ENCODE measurements at places on chromosomes 13 and 19.

- DNase-seq: peak; percentile 5
These were observed 3.9 kb downstream of the TMEM147 start for GRCh38 chr19:35549174-35549788.

GRCh38 chr19:49879243-49879963 lies 1.9 kb downstream of the TBC1D17 start:
- no peak for DNase-seq

- no peak for DNase-seq
These were observed 157.8 kb downstream of the NALCN start for GRCh38 chr13:101258509-101258908.

GRCh38 chr13:94188201-94188854 lies 291.2 kb downstream of the DCT start:
- no peak for DNase-seq

GRCh38 chr19:34316741-34317301 lies 48.2 kb upstream of the GPI start:
- DNase-seq: no peak

DNA sequence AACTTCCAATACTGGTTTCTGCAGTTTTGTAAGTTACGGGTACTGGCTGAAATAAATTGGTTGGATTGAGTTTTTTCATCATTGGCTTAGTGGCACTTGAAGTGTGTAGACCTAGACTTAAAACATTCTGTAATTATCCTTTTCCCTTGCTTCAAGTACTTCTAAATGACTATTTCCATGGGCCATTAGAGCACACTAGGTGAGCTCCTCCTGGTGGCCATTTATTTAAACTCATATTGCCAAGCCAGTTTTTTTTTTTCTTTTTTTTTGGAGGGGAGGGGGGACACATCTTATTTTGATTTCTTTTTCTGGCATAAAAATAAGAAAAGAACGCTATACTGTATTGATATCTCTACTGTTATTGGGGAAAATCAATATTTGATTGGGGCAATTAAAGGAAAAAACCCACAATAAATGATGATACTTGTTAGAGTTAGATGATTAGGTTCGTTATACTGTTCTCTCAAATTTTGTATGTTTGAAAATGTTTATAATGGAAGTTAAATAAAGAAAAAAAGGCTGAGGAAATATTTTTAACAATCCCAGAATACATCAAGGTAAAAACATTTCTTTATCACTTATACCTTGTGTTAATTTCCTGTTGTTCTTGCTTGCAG lies 82.9 kb downstream of the PDS5B start:
- peak; percentile 37 for DNase-seq

GRCh38 chr13:52344108-52344507 lies 61.9 kb downstream of the THSD1 start:
- no peak for DNase-seq

DNA sequence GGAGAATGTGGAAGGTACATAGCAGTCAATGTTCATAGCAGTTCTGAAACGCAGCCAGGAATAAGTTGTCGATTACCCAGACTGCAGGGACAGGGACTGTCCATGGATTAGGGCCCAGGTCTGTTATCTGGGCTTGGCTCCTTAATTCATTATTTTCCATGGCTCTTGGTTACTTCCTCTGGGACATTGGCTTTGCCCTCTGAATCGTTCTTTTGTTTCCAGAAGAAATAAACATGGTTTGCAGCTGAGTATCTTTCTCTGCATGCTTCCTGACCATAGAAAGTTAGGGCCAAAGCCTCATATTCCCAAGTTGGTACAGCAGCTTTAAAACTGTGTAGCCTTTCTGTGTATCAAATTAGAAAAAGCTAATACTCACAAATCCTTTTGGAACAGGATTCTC lies 121.7 kb upstream of the MAB21L1 start:
- no peak for DNase-seq

- no peak for DNase-seq
These were observed 4.2 kb downstream of the DHX34 start for GRCh38 chr19:47353307-47353712.

- no peak for DNase-seq
These were observed 19.1 kb downstream of the KLF12 start for GRCh38 chr13:74115133-74115532.

- DNase-seq: no peak
These were observed 131.2 kb downstream of the CRYL1 start for GRCh38 chr13:20394506-20394905.

GRCh38 chr13:78409172-78409571 lies 194.2 kb downstream of the POU4F1 start:
- DNase-seq: no peak

DNA sequence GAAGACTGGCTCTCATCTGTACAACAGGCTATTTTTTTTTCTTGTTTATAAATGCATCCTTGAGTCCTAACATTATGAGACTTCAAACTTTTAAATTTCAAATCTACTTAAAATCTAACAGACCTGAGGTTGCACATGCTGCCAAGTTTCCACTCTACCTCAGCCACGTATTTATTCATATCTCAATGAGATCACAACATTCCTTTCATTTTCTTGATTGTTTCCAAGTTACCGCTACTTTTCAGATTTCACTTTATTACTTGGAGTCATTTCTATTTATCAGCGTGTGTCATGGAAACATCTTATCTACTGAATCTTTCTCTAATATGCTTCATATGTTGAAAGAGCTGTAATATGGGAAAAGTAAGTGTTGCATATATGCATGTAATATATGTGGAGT lies 1257.5 kb upstream of the ATXN8OS start:
- DNase-seq: no peak

DNA sequence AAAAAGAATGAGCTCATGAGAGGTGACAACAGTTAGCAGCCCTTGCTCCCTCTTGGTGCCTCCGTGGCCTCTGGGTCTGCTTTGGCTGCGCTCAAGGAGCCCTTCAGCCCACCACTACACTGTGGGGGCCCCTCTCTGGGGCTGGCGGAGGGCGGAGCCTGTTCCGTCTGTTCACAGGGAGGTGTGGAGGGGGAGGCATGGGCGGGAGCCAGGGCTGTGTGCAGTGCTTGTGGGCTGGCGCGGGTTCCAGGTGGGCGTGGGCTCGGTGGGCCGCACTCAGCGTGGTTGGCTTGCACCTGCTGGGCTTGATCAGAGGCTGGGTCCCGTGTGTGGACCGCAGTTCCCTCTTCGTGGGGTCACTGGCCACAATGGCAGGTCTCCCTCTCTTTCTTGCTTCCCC lies 953.4 kb upstream of the PRR20A start:
- DNase-seq: no peak

DNA sequence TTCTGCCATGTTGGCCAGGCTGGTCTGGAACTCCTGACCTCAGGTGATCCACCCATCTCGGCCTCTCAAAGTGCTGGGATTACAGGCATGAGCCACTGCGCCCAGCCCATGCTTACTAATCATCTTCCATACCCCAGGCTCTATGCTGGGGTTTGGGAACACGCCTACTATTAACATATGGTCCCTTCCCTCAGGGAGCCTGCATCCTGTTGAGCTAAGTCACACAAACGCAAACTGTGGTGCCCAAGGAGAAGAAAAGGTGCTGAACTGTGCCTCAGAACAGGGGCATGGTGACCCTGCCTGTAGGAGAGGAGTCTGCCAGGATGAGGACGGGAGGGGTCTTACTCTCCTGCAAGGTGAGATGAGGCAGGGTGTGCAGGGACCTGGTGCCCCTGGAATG lies 5.6 kb downstream of the MICOS13 start:
- no peak for DNase-seq

DNA sequence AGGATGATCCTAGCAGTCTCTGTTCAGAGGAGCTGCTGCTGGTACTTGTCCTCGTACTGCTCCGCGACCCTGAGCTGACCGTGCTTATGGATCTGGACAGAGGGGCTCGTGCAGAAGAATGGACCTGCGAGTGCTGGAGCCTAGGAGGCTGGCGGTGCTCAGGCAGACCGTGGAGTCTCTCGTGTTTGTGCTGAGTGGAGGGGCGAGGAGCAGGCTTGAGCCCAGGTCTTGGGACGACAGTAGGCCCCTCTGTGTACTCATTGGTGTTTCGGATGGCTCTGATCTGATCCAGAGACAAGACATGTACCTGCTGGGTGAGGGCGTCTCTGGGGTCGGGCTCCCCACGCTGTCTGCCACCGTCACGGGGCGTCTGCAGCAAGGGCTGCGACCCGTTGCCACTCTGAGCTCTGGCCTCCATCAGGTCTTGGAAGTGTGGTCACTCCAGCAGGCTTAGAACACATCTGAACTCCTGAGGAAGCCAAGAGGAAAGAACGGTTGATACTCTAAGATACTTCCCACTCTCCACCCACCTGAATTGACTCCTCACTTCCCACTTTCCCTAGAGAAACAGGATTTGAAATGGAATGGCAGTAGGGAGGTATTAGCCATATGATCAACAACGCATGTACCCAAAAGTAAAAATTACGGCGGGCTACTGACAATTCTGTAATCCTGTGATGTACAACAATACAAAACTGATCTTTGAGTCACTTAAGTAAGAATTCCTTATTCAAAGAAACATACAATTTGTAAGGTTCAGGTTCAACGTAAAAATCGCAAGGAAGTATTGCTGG lies 3.4 kb downstream of the SPRY2 start:
- no peak for DNase-seq

DNA sequence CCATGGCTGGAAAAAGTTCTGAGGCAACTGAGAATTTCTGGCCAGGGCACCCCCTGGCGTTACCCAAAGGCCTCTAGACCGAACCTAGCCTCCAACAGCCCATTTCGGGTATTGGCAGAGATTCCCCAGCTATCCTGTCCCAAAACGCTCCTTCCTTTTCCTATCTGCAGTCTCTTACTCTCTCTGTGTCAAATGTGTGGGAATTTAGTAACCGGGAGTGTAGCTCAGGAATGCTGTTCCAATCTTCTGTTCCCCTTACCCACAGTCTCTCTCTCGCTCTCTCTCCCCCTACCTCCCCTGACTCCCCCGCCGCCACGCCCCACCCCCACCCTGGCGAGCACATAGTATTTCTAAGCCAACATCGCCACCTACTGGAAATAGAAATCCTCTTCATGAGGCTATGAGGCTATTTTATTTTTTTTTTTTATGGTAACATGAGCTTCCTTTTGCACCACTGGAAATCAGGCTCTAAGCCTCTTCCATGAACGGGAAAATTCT lies 27.0 kb downstream of the OXGR1 start:
- DNase-seq: no peak

- no peak for DNase-seq
These were observed 9.7 kb downstream of the CCDC97 start for GRCh38 chr19:41319500-41320184.

GRCh38 chr19:1923319-1923718 lies 17.7 kb upstream of the CSNK1G2 start:
- no peak for DNase-seq

DNA sequence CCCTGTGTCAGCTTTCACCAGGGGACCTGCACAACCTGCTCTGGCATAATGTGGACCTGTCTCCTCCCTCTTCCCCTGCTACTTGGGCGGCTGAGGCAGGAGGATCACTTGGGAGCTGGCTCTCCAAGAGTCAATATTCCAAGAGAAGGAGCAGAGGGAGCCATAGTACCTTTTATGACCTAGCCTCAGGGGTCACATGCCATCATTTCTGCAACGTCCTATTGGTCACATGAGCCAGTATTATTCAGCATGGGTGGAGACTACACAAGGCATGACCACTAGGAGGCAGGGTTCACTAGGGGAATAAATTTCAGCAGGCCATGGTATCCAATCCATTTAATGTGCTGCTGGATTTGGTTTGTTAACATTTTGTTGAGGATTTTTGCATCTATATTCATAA lies 12.0 kb upstream of the SHFL start:
- peak; percentile 11 for DNase-seq

GRCh38 chr13:29131159-29131558 lies 311.0 kb downstream of the MTUS2 start:
- DNase-seq: no peak

- no peak for DNase-seq
These were observed 1247.6 kb upstream of the MIR17HG start for GRCh38 chr13:90099847-90100246.

- DNase-seq: no peak
These were observed 22.0 kb upstream of the POU4F1 start for GRCh38 chr13:78625384-78625783.

GRCh38 chr13:67557118-67557517 lies 327.0 kb upstream of the PCDH9 start:
- DNase-seq: no peak

DNA sequence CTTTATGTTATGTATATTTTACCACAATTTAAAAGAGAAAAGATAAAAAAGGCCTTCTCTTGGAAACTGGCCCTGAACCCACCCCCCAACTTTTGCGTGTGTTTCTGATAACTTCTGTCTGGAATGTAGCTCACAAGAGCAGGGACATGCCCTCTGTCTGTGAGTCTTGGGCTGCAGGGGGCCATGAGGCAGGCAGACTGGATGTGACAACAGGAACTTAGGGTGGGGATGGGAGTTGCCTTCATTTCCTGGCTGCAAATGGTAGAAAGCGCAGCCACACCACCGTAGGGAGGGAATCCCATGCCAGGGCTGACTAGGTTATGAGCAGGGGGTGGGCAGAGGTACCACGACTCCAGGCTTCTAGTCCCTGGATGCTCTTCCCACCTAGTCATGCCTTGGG lies 21.9 kb downstream of the CILP2 start:
- no peak for DNase-seq

- DNase-seq: no peak
These were observed 522.3 kb downstream of the MYO16 start for GRCh38 chr13:109151696-109152095.

GRCh38 chr19:17944301-17944700 lies 11.5 kb downstream of the CCDC124 start:
- DNase-seq: no peak

DNA sequence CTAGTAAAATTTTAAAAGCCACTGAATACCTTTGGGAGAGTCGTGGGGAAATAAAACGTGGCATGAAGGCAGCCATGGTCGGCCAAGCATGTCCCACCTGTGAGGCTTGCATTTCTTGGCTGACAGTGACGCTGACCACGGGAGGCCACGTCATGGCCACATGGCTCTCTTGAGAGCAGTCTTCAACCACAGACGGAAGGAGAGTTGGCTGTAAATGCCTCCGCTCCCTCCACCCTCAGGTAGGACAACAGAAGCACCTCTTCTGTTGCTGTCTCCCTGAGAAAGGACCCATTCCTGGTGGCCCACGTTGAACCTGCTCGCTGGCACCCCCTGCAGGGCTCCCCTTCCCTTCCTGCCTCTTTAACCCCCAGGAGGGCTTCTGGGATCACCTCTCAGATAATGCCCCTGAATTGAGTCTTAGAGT lies 10.6 kb upstream of the LRRC25 start:
- peak; percentile 35 for DNase-seq

DNA sequence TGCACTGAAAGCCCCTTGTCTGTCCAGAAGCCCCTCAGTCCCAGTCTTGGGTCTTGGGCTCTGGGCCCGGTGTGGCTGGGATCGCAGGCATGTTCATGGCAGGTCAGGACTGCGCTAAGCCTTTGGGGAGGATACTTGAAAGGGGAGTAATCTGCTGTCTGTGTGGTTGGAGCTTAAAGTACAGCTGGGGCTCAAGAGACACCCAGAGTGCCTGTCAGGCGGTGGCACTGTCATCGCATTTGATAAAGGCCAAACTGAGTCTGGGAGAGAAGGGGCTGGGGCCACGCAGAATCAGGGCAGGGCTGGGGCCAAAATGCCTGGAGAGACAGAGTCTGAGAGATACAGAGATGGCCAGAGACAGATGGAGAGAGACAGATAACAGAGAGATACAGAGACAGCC lies 4.2 kb upstream of the CILP2 start:
- no peak for DNase-seq

Measured in GF-D8 (cell line).